ENCODE measurements at places on chromosomes 12 and 14. TPM values are rescaled to one million over a fixed set of nuclear protein-coding genes. Genes with fewer than 3 reads are reported as not detected.

- peak; percentile 98 for DNase-seq
Measured at GRCh38 chr14:73949752-73950734, at the start of the genes COQ6 and FAM161B. TSS of gene COQ6 (plus strand) at chr14:73950302. CDS start at chr14:73950333, 31 bp downstream. TSS of gene FAM161B (minus strand) at chr14:73950094. CDS start at chr14:73950026, 68 bp downstream.

DNA sequence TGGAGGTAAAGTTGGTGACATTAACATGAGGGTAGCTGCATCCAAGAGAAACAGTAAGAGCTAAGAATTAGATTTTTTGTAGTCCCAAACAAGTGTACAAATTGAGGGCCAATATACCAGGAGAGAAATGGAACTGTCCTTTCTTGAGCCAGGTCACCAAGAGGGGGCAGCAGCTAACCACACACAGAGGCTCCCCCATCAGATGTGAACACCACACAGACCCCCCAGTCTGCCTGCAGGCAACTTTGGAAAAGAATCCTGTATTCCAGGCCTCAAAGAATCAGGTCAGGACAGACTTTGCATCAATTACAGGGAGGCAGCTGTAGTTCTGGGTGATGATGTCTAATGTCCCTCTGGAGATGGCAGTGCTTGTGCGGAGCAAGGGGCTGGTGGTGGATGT, 77.9 kb downstream of the SPTB start:
- no peak for DNase-seq

DNA sequence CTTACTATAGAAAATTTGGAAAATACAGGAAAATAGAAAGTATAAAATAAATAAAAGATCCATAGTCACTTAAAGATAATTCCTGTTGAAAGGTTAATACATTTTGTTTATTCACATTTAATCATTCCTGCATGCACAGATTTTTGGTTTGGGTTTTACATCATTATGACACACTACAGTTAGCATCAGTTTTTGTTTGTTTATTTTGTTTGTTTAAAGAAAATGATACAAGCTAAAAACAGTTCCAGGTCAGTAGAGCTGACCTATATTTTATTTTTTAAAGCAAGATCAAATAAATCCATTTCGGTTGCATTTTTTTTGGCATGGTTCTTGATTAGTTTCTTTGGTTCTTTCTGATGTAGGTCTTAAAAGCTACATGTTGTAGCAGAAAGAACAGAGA, 68.8 kb upstream of the CCDC91 start:
- no peak for DNase-seq

- DNase-seq = no peak
Measured at GRCh38 chr12:124778411-124778810, 85.3 kb downstream of the SCARB1 start.

DNA sequence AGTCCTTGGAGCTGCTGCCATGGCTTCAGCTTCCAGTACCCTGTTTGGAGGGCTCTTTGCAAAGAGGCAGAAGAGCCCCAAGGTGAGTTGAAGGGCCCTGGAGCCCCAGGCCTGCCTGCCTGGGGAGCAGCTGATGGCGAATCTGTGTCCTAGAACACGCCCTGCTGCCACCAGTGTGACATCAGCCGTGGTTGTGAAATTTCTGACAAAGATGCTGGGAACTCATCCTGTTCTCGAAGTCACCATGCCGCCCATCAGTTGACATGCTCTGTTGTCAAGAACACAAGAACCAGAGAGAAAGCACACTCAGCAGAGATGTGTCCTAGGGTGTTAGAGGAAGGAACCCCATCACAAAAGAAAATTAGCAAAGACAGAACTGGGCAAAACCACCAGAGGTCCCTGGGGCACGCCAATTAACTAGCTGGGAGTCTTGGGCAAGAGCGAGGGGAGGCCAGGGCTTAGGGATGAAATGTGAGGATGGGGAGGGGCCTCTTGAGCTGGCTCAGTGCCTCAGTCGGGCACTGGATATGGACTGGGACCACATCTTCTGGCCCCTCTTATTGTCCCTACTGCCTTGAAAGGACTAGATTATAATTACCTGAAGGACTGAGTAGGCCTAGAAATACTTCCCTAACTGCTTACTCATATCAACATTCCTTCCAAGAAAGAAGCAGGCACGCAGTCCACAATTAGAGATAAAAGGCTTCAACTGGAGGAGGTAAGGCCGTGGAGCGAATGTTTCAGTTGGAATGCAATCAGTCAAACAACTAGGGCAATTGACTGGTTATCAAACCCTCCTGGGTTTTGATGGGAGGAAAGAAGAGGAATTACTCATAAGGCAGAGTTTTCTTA, 163.1 kb downstream of the CACNA1C start:
- DNase-seq = no peak

- DNase-seq = no peak
Measured at GRCh38 chr14:106877517-106877916, 1351.1 kb downstream of the TMEM121 start.

The FGF6 gene
- not detected for polyA plus RNA-seq

The SLC5A8 gene
- polyA plus RNA-seq = not detected

The NKX2-1 gene
- 118 TPM for polyA plus RNA-seq

The CCDC175 gene
- polyA plus RNA-seq = 0.56 TPM

The DLGAP5 gene
- 31.3 TPM for polyA plus RNA-seq
